ENCODE measurements at places on chromosomes 5 and 9.

GRCh38 chr9:91978740-91979414, 28.8 kb upstream of the ROR2 start:
- DNase-seq, result no peak

- no peak for DNase-seq
Observed at GRCh38 chr9:114413861-114414301, 26.1 kb upstream of the AKNA start.

GRCh38 chr9:136631038-136632000, 31.4 kb upstream of the EGFL7 start:
- peak; percentile 54 for DNase-seq

DNA sequence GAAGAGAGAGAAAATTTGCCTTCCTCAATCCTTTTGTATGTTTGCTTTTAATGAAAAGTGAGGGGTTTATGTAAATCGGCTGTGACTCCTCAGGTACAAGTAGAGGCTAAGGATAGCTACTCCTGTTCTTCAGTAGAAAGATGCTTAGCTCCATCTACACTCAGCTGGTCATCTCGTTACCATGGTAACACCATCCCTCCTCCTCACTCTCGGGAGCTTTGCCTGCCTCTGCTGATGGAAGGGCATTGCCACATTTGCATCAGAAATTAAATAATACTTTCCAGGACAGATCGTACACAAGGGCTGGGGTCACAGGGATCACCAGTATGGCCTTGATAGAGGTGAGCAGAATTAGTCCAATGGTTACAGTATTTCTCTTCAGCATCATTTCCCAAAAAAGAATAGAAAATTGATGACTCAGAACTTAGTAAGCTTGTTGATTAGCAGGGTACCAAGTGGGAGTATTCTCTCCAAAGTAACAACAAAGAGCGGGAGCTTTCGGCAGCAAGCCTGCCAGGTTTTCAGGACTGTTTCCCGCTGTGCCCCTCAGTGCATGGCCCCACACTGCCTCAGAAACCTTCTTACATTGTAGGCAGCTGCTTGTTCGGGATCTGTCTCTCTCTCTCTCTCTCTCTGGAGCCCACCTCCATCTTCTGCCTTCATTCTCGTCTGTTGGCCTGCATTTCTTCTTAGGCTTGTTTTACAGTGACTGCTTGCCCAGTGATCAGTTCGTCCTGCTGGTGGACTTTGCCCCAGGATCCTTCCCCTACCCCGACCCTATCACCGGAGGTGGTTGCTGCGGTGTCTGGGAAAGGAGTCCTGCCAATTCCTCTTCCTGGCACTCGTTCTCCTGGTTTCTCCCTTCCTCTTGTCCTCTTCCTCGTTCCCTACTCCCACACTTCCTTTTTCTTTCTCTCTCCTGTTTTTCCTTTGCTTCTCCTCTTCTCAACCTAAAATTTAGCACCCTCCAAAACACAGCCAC, 51.9 kb upstream of the SNAPC3 start:
- no peak for DNase-seq

Measured in GF-D8 (cell line).